ENCODE measurements at places on chromosomes 5 and 9.
A peak's percentile ranks its signal among the peaks of the same experiment; 100 is the strongest.

DNA sequence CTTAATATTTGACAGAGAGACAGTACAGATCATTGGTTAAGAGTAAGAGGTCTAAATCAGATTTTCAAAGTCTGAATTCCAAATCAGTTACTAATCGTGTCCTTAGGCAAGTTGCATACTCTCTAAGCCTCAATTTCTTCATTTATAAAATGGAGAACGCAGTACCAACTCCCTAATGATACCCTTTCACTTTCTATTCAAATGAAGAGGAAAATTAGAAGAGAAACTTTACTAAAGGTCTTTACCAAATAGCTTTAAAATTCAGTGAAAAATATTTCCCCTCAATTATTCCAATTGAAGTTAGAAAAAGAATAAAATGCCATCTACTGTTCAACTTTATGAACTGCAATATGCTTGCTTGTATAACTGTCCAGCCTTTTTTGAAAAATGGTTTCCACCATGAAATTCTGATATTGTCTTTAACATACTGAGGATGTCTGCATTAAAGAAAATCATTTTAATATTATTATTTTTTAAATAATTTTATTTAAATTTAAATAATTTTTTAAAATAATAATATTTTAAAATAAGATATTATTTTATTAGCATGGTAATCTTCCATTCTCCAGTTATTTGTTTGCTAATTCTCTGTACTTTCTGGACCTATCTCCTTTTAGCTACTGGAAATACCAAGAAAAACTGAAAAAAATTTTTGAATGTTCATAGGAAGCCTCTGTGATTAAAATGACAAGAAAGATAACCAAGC is 36.0 kb downstream of the POC5 start:
- DNase-seq = peak; percentile 52

DNA sequence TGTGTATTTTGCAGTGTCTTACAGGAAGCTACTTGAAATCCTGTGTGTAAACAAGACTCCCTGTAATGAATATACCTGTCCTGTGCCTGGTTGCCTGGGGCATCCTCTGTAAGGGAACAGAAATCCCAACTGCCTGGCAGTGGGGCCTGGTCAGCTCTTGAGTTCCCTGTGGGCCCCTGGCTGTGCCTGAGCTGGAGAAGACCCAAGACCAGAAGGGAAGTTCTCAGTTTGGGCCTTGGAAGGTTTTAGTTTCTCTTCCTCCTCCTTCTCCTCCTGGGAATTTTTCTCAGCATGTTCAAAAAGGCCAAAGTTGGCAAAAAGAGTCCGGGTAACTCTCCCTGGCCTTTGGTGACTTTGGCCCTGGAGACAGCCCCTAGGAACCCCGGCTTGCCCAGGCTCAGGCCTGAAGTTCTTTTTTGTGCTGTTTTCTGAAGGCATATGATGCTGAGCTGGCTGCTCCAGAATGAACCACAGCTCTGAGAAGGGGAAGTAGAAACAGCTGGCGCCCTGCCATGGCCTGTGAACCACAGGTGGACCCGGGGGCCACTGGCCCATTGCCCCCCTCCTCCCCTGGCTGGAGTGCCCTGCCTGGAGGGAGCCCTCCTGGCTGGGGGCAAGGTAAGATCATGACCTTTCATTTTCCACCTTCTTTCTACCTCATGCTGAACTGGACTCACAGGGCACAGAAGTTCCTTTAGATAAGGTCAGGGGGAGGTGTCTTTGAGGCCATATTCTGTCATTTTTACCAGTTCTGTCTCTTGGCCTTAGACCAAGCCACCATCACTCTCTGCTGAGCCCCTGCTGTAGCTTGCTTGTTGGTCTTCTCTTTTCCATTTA is 5.8 kb downstream of the TMEM268 start:
- no peak for DNase-seq

DNA sequence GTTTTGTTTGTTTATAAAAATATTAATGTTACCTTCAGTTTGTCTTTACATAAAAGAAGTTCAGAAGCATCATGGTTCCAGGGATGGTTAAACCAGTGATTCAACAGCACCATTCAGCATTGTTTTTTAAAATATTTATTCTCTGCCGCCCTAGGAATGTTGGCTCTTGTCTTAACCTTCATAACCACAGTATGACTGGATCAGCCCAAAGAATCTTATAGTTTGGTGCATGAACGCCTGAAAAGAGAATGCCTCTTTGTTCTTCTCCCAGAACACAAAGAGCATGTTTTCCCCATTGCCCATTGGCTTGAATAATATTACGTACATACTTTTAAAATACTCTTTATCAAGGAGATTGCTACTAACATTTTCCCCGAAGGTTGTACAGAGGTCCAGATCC is 413.4 kb downstream of the ANXA1 start:
- no peak for DNase-seq

DNA sequence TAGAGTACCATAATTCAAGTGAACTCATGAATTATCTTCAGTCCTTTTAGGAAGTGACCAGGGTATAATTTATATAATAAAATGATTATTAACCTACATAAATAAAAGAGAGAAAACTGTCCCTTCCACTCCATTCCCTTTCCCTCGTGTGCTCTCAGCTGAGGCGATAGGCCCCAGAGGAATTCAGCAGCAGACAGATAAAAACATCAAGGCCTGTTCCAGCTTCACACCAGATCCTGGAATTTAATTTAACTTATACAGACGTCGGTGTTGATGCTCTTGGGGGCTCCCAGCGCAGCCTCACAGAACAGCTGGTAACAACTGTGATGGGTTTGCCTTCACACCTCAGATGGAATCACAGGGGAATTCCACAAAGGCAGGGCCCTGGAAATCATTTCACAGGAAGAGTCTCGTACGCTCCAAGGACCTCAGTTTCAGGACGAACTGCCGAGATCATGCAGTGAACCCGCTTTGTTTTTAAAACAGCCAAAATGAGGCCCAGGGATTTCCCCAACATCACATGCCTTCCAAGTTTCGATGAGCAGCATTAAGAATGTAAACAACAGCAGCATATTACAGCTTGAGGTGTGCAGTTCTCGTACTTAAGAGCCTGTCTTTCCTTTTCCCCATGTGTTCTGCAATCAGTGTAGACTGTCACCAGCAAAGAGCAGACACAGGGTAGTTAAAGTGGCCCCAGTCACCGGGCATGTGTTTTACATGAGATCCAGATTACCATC is 73.6 kb upstream of the ALDH1B1 start:
- DNase-seq = peak; percentile 9

DNA sequence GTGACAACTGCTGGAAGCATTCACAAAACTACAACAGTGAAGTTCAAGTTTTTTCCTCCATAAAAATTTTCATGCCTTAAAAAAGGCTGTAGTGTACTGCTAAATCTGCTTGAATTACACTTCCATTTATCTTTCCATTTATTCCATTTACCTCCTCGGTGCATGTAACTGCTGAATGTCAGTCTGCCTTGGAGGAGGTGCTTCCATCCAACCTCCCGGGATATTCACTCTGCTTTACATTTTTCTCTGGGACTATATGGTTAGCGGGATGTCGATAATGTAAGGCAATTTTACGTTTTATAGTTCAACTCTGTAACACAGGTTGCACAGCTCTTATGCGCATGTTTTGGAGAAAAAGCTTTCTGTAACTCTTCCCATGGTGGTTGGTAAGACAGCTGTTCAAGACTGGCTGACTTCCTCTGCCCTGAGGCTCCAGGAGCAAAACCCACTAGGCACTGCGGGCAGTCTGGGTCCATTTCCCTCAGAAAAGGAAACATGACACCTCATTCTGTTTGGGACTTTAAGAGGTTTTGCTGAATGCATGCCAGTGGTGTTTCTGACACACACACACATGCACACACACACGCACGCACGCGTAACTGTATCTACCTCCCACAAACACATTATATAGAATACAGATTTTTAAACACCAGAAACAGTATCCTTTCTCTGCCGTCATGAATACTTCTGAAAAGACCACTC is 66.1 kb downstream of the SPTLC1 start:
- DNase-seq = peak; percentile 3

DNA sequence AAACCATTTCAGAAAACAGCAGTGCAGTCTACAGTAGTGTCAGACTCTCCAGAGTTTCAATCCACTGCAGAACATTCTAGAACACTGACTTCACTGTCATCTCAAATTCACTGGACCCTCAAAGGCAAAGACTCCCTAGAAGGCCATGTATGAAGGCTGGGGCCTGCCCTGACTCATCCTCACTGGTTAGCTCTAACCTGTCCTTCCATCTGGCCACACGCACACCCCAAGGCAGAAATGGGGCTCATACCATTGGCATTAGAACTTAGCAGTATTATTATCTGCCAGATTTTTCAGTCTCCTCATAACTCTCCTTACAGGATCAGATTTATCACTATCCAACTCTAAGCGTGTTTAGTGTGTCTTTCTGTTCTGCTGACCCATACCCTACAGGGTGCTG is 20.4 kb downstream of the S1PR3 start:
- no peak for DNase-seq

DNA sequence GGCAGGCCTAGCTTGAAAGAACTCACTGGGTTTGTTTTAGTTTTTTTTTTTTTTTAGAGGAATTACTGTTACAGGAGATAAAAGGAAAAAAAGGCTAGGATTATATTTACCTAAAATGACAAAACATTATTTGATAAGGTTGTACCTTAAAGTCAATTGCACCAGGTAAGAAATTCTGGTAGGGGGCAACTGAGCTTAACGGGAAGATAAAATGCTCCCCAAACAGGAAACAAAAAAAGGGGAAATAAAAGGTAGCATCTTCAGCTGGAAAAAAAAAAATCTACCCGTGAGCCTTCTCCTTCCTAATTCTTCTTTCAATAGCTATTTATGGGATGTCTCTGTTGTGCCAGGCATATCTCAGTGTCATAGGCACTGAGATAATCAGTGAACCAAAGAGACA is 164.5 kb downstream of the PIK3R1 start:
- DNase-seq = no peak

- no peak for DNase-seq
Measured at GRCh38 chr5:108765647-108766046, 17.9 kb downstream of the FER start.

DNA sequence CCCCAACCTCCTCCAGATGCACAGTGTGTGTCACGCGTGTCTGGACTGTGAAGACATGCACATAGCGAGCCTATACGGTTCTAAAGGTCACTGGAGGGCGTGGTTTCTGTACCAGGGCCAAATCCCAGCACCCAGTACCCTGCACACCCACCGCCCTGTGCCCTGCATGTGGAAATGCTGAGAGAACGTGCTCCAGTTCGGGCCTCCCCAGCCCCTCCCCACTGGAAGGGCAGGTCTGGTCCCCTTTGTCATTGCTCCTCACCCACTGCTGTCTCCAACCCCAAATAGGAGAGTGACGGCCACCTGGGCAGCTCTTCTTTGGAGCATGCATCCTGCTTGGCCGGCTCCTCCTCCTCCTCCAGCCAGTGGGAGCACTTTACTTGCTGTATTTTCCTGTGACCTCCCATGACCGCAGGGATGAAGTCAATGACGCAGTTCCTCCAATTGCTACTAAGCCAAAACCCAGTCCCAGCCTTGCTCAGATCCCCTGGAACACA is 116.7 kb downstream of the WNK2 start:
- no peak for DNase-seq

DNA sequence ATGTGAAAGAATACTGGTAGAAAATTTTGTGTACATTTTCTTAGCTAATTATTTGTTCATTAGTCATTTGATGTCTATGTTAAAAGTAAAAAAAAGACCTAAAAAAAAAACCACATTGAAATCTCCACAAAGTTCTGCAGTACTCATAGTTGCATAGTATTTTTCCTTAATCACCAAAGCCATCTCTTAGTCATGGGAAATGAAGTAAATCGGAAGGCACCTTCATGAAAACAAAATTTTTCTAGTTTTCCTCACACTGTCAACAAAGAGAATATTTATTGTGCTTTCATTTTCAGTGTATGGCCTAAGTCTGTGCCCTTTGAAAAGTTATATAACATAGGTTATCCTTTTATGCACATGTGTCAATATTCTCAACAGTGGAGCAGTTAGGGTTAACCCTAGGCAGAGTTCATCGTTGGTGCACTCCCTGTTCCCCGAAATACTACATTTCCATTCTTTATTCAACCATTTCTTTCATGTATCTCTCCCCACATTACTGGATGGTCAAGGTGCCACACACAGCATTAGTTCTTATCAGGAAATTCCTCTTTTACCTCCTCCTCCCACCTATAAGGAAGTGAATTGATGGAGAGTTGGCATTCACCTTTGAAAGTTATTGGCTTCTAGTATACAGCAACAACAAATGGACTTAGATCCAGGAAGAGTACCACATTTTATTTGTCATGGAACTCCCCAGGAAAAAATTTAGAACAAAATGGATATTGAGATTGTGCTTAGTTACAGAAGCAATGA is 93.1 kb downstream of the NUDT12 start:
- peak; percentile 55 for DNase-seq

- DNase-seq = peak; percentile 64
Measured at GRCh38 chr5:142779163-142779840, 9.1 kb downstream of the ARHGAP26 start.

- DNase-seq = no peak
Measured at GRCh38 chr5:7242118-7242710, 153.7 kb upstream of the ADCY2 start.

- no peak for DNase-seq
Measured at GRCh38 chr9:123749580-123750202, 180.2 kb downstream of the DENND1A start.

- DNase-seq = no peak
Measured at GRCh38 chr9:109381011-109381729, 60.3 kb upstream of the EPB41L4B start.

DNA sequence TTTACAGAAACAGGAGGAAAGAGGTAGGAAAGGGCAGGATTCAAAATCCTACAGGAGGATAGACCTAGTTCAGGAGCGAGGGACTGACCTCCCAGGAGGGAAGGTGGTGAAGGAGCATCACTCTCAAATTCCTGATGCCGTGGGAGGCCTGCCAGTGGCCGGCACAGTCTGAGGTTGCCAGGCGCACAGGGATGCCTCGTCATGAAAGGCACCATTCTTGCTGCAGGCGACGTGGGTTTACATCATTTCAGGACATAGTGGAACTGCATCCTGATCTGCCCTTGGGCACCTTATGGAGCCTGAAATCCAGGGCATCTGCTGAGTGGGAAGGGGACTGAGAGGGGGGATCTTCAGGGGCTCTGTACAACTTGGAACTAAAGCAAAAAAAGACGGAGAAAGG is 163.2 kb upstream of the S1PR3 start:
- no peak for DNase-seq
